ENCODE measurements at places on chromosomes 13 and 19.

DNA sequence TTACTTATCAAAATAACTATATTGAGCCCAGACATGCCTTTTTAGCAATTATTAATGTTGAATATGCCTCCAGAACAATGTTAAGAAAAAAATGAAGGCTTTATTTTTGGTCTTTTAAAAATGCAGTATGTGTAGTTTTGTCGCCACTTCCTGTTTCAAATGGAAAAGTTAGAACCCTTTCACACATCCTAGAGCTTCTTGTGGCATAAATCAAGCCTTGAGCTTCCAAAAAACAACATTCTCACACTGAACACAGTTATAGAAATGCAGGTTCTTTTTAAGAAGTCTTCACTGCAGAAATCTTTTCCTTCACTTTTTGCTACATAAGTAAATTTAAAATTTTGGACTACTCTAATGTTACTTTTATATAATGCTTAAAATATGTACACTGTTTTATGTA is 108.7 kb downstream of the ESD start:
- no peak for DNase-seq

- DNase-seq: peak; percentile 59
Measured at GRCh38 chr19:18322318-18322758, 538 bp downstream of the LSM4 start.

DNA sequence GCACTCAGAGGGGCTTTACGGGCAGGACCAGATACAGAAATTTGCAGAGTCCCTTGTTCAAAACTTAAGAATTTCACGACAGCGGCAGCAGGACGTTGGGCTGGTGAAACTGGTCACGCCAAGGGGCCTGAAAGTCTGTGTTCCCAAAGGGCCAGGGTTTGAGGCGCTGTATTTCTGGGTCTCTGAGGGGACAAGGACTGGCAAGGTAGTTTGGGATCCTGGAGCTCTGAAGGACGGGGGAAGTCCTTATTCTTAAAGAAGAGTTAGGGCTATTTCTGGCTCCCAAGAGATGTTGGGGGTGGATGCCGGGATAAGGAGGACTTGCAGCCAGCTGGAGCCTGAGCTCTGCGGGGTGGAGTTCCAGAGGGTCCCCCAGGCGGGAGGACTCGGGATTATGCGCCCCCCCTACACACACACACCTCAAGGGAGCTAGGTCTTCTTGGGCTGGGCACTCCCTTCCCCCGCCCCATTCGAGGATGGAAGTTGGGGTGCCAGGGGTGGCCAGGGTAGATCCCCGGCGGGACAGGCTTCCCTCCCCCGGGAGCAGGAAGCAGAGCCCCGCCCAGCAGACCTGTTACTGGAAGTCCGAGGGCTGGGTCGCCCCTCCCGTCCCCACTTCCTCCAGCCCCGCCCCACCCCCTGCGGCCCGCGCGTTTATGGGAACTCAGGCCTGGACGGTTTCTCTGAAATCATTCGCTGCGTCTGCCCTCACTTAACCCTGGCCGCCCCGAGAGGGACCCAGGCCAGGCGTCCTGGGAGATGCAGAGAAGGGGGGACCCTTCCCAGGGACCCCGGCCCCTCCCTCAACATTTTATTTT is 5.6 kb downstream of the BCL3 start:
- DNase-seq: peak; percentile 86

GRCh38 chr19:7494416-7495098 is 5.7 kb upstream of the PEX11G start:
- DNase-seq: no peak

DNA sequence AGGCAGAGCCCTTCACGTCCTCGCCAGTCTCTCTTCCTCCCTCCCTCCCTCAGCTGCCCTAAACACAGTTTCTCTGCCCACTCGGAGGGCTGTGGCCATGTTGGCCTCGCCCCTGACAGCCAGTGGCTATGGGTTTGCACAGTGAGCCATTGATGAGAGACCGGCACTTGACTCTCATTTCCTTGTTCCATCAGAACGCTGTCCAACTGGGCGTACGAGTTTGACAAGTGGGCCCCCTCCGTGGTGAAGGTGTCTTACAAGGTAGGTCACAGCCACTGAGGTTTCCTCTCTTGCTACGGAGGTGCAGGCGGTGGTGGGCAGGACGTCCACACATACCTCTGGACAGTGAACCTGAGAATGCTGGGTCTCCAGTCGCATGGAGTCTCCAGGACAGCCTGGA is 57.9 kb downstream of the SMARCA4 start:
- DNase-seq: no peak

DNA sequence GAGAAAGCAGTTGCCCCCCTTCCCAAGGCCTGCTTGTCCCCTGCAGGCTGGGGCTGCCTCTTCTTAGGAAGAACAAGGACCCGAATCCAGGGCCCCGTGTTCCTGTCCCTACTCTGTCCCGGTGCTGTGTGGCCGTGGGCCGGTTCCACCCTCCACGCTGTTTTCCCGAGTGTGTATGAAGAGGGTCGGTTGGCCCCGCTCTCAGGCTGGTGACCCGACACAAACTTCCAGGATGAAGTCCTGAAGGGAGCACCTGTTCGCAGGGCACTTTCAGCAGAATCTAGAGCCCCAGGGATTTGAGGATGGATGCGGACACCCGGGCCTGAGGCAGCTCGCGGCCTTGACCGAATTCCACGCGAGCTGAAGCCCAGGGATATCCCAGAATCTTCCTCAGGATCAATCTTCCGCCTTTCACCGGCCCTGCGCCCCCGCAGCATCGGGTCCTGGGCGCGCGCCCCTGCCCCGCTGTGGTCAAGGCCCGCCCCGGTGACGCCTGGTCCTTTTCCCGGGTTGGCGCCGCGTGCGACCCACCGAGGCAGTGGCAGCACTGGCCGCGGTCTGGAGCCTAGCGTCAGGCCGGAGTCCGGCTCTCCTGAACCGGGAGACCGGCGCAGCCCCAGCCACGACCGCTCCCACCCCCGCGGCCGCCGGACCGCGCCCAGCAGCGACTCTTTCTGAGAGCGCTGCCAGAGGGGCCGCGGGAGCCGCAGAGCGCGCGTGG is 528 bp upstream of the CHST8 start:
- DNase-seq: no peak

DNA sequence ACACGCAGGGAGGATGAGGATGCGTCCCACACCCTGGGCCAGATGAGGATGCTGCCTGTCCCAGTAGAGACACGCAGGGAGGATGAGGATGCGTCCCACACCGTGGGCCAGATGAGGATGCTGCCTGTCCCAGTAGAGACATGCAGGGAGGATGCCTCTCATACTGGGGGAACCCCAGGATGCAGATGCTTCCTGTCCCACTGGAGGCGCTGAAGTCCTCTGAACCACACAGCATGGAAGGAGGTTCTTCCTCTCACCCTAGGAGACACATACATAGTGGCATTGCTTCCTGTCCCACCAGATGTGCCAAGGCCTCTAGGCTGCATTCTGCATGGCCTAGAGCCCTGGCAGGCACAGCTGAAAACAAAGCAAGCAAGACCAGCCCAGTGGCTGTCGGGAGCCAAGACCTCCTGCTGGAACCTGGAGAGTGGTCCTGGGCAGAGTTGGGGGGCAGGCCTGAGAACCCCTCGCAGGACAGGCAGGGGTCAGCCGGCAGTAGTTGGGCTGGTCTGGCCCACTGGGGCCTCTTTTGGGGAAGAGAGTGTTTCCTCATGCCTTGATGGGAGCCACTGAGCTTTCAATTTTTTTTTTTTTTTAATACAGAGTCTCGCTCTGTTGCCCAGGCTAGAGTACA is 4.3 kb downstream of the HPN start:
- peak; percentile 45 for DNase-seq

DNA sequence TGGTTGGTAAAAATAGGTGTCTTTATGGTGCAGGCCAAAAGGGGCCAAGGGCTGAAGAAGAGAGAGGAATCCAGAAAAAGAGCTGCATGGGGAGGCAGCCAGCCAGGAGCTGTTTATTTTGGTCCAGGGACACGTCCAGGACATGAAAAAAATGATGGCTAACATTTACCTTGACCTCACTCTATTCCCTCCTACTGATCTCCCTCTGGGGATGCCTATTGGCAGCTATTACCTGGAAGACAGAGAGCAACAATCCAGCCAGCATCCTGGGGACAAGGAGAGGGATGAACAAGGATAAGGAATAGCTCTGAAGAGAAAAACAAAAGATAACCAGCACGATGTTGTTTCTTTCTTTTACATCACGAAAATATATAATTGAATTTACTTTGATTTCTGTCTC is 1599.6 kb downstream of the SLITRK5 start:
- no peak for DNase-seq

DNA sequence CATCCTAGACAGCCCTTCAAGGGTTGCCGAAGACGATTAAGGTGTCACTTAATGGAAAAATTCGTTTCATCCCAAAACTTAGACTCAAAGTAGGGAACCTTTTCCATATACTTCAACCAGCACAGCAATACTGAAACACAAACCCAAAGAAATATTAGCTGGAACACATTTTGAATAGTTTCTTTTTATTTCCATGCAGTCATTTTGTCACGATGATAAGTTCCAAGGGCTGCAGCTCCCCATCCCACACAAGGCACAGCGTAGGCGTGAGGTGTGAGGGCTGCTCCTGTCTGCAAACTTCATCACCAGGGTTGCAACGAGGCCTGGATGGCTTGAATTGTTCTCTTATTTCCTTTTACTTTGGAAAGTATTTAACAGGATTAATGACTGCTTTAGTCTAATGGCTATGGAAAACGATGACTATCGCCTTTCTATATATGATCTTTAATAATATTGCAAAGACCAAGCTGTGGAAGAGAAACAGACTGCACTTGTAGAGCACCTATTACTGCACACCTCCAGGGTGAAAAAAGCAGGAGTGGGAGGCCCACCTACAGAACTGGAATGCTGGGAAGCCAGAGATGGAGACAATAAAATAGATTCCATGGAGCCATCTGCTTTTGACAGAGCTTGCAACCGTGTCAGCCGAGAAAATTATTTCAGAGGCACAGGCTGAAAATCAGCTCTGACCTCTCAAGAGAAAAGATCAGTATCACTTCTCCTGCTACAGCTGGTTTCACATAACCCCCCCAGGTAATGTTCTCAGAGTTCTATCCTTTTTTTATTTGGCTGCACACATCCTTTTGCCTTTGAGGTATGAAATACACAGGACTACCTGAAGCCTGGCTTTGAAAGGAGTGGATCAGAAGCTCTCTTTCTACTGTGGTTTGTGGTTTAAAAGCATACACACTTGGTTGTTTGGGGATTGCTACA is 274.5 kb upstream of the NBEA start:
- no peak for DNase-seq

- DNase-seq: no peak
Measured at GRCh38 chr19:30367421-30367820, 4.8 kb upstream of the ZNF536 start.

- no peak for DNase-seq
Measured at GRCh38 chr13:93549326-93550005, 322.9 kb downstream of the GPC6 start.

GRCh38 chr13:75195495-75196146 is 286.3 kb downstream of the TBC1D4 start:
- no peak for DNase-seq

GRCh38 chr19:19508217-19508616 is 7.1 kb downstream of the TSSK6 start:
- no peak for DNase-seq

GRCh38 chr13:59034198-59034597 is 1129.5 kb downstream of the DIAPH3 start:
- no peak for DNase-seq

DNA sequence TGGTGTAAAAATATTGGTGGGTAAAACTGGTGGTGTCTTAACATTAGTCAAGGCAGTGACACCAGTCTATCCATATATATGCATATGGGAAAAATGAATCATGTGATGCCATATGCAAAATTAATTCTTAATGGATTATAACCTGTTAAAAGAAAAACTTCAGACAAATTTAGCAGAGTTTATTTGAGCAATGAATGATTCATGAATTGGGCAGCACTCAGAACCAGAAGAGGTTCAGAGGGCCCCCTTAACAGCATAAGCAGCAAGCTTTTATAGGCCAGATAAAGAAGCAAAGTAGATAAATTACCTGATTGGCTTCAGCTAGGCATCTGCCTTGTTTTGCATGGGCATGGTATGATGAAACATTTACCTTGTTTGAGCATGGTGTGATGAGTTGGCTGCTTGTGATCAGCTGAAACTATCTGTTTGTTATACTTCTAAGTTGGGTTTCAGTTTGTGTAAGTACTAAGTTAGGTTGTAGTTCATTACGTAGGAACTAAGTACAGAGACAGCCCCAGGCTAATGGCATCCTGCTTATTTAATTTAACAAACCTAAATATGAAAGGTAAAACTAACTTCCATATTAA is 66.6 kb downstream of the DNAJC15 start:
- DNase-seq: no peak

DNA sequence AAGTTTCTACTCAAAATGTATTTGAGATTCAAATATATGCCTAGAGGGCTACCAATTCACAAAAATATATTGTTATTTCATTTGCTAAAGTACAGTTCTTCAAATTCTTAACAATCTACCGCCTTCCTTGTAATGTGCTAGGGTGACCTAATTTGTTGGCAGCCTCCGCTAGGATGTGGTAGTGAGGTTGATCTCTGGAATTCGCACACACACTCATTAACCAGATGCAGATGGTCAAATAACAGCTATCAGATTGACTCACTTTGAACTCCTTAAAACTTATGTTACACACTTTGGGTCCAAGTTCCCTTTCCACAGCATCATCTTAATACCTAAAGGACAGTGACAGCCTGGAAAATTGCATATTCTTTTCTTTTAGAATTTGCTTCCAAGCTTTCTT is 367.3 kb downstream of the DCT start:
- DNase-seq: peak; percentile 96

DNA sequence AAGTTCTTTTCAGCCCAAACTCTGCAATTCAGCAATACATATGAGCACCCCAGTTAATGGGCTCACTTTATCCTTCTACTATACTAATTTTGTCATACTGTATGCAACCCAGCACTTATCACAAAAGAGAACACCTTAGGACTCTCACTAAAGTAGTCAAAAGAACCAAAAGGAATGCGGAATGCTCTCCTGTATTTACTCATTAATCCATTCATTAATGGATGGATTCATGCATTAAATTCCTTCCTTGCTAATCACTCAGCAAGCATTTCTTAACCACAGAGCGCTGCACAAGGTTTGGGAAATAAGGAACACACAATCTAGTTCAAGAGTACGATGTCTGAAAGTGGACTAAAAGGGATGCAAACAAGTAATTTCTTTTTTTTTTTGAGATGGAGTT is 12.8 kb upstream of the DOCK9 start:
- no peak for DNase-seq

Data from AG10803 (cell line).